Kidney epithelial cell (primary cell): ENCODE measurements at places on chromosomes 11 and 22. TPM values are rescaled to one million over a fixed set of nuclear protein-coding genes. Genes with fewer than 3 reads are reported as not detected.

The APLNR gene
- total RNA-seq: not detected in 2 replicates

The MAPK12 gene
- total RNA-seq: 25.5 and 27.3 TPM in 2 replicates

The ARVCF gene
- total RNA-seq: 74.5 and 107 TPM in 2 replicates

The TMEM25 gene
- total RNA-seq: 47.9 and 71.6 TPM in 2 replicates

The OR56B4 gene
- not detected in 2 replicates for total RNA-seq

The TMX2 gene
- total RNA-seq: 74.0 and 79.8 TPM in 2 replicates

The MCHR1 gene
- 0.63 and 1.7 TPM in 2 replicates for total RNA-seq

The APOA5 gene
- not detected in 2 replicates for total RNA-seq

The TRPC6 gene
- total RNA-seq: not detected in 2 replicates

The OR52E5 gene
- not detected in 2 replicates for total RNA-seq

The SERPING1 gene
- total RNA-seq: 18.2 and 21.6 TPM in 2 replicates

The MAPK8IP1 gene
- 13.2 and 14.8 TPM in 2 replicates for total RNA-seq

The OR4C5 gene
- not detected in 2 replicates for total RNA-seq
